ENCODE measurements at places on chromosomes 11 and 22.

GRCh38 chr22:49749885-49750510 lies 77.7 kb downstream of the BRD1 start:
- DNase-seq, result no peak

DNA sequence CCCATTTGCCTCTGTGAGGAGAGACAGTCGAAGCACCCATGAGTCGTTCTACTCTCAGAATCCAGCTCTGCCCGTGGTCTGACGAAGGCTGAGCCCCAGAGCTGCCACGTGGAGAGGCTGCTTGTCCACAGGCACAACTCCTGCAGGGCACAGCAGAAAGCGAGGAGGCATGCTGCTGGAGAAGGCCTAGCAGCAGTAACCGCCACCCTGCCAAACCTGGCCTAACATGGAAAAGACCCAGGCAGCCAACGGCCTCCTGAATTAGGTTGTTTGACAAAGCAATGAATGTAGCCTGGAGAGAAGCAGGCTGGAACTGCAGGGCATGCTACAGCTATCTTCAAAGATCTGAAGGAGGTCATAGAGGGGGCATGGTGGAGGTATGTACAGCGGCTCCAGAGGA lies 89.7 kb downstream of the SNX19 start:
- DNase-seq, result peak; percentile 44

GRCh38 chr11:118223992-118224391 lies 819 bp downstream of the JAML start:
- no peak for DNase-seq

- no peak for DNase-seq
These were observed 7.0 kb downstream of the RPL3 start for GRCh38 chr22:39312410-39312809.

DNA sequence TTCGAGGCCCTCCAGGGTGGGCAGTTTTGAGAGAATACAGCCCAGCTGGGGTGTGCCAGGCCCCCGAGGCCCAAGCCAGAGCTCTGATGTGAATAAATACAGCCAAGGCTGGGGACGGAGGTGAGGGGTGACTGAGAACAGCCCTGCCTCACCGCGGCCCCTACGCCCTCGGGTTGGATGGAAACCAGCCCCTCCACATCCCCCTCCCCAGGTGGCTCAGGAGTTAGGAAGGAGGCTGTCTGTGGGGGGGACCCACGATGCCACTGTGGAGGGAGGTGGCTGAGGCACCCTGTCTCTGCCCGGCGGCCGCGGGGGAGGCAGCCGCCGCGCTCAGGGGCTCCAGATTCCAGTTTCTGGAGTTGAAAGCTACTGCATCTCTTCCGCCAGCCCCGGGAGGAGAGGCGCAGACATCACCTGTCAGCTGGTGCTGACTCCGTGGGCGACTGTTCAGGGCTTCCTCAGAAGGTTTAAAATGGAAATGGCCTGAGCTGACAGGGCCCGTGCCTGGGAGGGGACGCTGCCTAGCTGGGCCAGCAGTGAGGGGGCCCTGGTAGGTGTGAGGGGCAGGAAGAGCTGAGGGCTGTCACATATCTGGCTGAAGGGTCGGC lies 1.4 kb downstream of the FLRT1 start:
- DNase-seq, result no peak

DNA sequence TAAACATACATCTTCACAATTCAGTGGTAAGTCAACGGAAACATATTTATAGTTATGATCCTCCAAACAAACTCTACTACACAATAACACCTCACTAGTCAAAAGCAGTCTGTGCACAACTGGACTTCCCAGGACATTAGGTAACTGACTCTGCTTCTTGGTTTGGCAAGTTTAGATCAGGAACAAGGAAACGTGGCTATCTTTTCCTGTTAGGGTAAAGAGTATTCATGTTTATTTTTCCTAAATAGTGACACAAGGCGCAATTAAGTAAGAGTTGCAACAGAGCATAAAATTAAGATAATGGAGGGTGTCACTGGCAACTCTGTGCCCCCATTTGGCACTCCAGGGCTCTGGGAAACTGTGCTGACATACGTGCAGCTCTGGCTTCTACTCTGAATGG lies 70.2 kb upstream of the TP53AIP1 start:
- DNase-seq, result no peak

DNA sequence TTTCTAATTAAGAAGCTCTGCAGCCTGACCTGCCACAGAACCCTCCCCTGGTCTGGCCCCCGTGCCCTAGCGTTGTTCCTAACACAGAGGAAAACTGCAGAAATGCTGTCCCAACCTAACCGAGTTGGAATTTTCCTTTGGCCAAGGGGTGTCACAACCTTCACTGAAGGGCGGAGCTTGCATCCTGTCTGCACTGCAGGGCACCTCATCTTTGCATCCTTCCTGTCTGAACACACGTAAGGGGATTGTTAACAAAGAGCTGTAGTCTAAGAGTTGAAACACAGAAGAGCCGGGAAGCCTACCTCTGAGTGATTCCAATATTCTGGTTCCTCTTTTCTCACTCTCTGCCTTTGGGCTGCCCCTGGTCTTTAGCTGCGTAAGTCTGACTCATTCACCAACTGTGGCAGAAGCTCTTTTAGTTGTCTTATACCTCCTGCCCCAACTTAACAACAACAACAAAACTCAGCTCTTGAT lies 1.6 kb downstream of the DIXDC1 start:
- DNase-seq, result peak; percentile 63

All from EH (cell line).